GM12878 (cell line): ENCODE measurements at places on chromosomes 5 and 9.

DNA sequence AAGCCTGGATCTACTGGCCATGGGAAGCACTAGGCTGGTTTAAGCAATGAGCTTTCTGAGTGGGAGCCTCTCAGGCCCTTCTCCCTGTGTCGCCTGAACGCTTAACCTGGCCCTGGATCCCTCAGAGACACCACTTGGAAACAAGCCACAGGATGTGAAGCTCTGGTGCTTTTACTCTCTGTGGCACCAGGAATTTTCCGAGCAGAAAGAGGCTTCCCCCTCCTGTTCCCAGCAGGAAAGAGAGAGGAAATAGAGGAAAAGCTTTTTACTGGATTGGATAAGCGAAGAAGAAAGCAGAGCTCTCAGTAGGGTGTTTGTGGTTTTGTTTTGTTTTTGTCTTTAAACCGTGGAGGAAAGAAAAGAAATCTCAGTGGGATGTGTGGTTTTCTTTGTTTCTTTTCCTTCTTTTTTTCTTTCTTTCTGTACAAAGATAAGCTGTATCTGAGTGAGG is 34.5 kb downstream of the COL15A1 start:
- DNase-seq: no peak

DNA sequence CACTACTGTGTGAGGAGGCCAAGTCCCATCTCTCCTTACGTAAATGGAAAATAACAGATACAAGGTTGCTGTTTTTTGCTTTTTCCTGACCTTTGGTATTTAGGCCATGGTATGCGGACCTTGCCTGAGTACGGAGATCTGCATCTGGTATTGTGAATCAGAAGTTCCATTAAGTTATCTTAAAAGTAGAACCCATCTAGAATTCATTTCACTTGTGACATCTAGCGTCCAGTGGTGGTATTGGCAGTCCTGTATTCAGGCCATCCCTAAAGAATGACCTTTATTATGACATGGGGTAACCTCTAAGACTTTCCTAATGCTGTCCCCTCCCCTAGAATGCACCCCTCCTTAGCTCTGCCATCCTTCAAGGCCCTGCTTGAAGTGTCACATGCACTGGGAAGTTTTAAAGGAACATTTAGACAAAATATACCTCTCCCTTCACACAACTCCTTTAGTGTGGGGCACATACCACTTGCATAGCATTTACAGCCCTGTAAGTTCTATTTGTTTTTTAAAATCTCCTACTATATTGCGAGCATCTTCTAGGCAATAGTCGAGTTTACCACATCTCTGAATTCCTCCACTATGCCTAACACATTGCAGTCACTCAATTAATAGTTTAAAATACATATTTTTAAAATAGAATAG is 1.9 kb upstream of the SPDL1 start:
- no peak for DNase-seq

- no peak for DNase-seq
These were observed 2.6 kb downstream of the NKD2 start for GRCh38 chr5:1011226-1011631.

DNA sequence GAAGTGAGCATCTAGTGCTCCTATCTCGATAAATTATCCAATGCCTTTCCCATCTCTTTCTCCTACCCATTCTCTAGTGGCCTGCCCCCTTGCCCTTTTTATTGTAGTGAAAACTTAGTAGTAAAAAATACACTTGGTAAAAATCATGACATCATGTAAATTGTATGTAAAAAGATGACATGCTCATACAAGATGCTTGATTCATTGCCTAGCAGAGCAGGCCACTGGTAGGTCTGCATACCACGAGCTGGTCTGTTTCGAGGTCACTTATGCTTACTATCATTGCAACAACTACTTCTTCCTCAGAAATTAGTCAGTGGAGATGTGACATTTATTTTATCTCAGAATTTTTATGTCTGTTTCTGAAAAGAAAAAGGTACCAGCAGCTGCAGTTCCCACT is 177.3 kb downstream of the C9orf152 start:
- DNase-seq: no peak

- DNase-seq: peak; percentile 89
These were observed 807 bp upstream of the PLGRKT start for GRCh38 chr9:5438301-5439162.

DNA sequence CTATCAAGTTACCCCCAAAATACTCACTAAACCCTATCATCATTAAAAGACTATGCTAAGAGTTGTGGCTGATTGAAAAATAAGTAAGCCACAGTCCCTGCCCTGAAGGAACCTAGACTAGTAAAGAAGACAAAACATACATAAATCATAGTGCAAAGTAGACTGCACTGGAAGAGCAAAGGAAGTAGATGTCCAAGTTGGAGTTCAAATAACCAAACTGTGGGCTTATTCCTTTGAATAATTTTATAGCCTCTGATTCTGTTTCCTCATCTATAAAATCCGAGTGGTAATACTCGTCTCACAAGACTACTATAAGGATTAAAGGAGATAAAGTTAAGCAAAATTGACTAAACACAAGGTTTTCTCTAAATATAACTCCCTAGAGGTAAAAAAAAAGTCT is 140.4 kb downstream of the TLE1 start:
- DNase-seq: no peak
